Stimulated activated CD4-positive, alpha-beta T cell treated with anti-CD3 and anti-CD28 coated beads, Interleukin-15, amount 100 ng/mL, for 1 hour (primary cell): ENCODE measurements at places on chromosomes 5 and 9.

GRCh38 chr9:69254223-69254622 lies 70.8 kb upstream of the ENTREP1 start:
- DNase-seq: no peak

GRCh38 chr9:84300271-84300670 lies 40.3 kb downstream of the SLC28A3 start:
- no peak for DNase-seq

DNA sequence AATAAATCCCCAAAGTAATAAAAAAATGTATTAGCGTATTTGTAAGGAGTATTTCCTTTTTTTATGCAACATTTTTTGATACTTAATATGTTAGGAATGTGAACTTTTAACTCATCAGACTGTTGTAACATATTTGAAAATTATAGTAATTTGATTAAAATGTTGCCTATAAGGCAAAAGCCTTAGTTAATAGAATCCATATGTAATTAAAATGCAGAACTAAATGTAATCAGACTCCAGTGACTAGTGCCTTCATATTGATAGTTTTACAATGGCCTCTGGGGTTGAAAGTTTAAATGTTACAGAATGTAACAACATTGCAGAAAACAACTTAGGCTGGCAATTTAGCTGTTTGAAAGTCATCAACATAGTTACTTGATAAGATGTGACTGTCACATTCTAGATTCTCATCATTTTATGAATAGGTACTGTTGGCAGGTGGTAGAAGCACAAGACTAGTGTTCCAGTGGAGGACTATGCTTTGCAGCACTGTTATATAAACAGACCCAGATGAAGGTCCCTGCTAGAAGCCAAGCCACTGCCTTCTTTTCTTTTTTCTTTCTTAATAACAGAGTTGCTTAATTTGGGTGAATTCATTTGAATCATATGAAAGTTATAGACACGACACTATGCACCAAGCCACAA lies 382.9 kb downstream of the CCDC171 start:
- no peak for DNase-seq

DNA sequence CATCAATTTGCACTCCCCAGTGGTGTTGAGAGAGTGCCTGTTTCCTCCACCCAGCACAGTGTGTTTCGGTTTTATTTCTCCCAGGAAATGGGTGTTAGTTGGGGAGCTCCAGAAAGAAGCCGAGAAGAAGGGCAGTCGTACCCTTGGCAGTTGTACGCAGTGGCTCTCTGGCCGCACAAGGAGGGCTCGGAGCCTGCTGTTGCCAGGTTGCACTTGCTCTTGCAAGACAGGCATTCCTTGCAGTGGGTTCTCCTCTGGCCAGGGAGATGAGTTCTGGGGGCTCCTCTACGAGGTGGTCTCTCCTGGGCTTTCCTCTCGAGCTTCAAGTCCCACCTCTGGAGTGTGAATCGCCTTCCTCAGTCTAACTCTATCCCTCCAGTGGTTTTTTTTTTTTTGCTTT lies 29.1 kb downstream of the QRFP start:
- no peak for DNase-seq

- no peak for DNase-seq
Observed at GRCh38 chr5:1948663-1949191, 66.0 kb upstream of the IRX4 start.

DNA sequence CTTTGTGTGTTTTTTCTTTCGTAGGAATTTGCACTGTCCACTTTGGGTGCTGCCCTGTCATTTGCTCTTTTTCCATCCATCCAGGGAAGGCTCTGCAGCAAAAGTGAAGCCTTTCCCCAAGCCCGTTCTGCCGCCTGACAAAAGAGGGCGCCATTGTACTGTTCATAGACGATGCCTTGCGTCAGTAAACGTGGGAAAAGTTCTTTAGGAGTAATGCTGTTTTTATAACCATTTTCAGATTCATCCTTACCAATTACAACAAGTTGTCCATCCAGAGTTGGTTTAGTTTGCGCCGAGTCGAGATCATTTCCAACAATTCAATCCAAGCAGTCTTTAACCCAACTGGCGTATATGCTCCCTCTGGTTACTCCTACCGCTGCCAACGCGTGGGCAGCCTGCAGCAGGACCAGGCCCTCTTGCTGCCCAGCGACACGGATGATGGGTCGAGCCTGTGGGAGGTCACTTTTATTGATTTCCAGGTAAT lies 34.3 kb upstream of the RPS23 start:
- no peak for DNase-seq

GRCh38 chr5:139743001-139743771 lies 52.4 kb upstream of the PSD2 start:
- no peak for DNase-seq

- no peak for DNase-seq
Observed at GRCh38 chr9:128743421-128743820, 19.5 kb upstream of the ZDHHC12 start.

DNA sequence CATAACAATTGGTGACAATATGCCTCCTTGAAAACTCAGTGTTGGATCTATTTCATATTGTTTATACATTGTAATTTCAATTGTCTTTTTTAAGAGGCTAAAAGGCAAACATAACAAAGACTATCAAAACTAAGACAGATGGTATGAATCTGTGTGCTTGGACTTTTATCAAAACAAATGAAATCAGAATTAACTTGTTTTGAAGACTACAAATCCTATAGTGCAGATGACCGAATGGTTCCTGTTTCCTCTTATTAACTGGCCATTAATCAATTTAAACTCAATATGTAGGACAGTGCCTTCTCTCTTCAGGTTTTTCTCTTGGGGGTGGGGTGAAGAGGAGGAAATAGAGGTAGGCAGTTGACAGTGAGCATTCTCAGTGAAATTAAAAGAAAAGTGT lies 366.9 kb upstream of the GRAMD2B start:
- no peak for DNase-seq

DNA sequence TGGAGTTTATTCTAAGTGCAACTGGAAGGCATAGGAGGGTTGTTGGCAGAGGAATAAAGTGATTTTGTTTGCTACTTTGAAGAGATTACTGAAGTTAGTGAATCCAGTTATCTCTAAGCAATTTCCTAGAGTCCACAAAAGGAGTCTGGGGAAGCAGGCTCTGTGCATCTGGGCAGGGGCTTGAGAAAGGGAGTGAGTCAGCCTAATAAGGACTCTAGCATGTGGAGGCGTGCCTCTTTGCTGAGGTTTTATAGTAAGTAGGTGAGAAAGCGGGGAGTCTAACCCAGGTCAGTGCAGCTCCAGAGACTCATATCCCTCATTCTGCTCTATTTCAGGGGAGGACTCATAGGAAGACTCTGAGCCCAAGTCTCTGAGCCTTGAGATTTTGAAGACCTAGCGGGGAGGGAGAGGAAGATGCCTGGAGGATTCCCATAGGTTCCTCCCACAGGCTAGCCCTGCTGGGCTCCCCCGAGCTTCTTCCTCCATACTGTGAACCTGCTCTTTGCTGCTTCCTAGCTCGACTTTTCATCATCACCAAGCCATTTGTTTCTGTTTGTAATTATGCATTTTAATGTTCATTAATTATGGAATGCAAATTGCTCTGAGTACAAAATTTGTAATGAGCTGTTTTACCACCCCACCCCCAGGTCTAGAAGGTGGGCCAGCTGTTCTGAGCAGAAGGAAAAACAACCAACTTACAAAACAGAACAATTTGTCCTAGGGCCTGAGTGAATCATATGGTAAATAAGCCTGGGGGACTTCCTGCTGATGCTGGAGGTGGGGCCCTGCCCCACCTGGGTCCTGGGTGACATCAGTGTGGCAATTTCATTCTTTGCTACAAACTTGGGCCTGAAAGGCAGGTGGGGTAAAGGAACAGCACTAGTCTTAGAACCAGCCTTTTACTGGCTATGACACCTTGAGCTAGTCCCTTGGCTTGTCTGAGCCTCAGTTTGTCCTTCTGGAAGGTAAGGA lies 150.2 kb downstream of the TRIM32 start:
- DNase-seq: no peak

DNA sequence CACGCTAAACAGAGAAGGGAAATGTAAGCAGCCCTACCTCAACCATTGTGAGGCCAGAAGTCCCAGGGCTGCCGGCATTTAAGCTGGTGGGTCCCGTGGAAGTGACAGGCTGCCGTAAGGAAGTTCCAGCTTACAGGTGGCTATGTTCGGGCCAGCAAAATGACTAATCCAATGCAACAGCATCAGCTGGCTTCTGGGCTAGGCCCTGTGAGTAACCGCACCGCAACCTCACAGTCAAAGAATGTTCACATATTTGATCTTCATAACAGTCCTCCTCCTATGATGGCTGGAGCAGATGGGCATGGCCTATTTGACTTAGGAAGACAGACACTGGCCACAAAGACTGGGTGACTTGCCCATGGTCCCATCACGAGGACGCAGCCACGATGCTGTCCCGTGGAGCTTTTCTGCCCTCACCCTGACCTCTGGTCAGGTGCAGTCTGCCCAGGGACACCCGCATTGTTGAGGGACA lies 88.2 kb downstream of the LIFR start:
- no peak for DNase-seq

DNA sequence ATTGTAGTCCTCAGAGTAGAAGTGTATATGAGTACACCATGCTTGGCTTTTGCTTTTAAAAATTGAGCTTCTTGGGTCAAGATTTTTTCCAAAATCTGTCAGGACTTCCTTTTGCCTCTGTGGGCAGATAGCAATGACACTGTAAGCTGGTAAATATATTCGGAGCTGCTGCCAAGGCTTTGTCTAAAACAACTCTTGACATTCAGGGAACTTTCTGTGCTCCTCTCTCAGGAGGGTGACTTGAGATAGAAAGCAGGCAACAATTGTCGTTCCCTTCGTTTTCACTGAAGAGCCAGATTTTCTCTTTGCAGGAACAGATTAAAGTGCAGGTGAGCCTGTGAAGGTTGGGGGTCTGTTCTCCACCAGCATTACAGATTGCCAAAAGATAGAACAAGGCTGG lies 230.5 kb downstream of the MAST4 start:
- no peak for DNase-seq

DNA sequence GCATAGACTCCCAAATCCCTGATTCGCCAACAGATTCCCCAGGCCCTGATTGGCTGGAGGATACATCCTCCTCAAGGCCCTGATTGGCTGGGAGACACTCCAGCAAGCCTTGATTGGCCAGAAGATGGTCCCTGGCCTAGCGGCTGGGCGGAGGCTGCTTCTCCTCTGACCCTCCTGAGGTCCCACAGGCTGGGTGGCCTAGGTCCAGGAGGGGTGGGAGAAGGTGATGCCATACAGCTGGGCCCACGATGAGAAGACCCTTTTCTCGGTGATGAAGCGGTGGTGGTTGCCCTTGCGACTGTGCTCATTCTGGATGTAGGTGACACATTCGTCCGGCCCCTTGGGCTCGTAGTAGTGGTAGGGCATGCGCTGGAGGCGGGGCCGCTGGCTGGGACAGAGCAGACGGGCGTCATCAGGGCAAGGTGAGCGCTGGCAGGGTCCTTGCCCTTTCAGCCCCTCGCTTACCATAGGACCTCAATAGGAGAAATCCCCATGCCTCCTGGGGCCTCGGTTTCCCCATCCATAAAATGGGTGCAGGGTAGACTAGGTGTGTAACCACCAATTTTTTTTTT lies 9.0 kb upstream of the AK1 start:
- no peak for DNase-seq

- no peak for DNase-seq
Observed at GRCh38 chr9:135294836-135295235, 184.7 kb upstream of the PPP1R26 start.

DNA sequence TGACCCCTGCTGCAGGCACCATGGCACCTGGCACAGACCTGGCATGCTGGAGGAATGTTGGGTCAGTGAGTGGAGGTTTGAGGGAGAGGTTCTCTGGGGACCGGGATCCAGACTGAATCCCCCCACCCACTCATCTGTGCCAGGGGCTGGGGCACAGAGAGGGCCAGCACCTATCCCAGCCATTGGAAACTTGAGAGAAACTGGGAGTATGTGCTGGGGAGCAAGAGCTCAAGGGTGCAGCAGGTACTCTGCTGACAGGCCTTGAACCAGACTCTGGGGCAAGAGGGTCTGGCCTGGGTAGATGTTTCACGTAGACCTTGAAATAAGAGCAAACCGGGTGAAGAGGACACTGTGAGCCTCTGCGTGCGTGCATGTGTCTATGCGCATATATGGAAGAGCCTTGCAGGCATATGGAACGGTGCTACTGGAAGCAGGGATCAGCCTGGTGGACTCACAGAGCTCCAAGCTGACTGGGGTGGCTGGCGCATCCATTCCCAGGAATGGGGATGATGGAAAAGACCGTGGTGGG lies 8.8 kb downstream of the FGF18 start:
- no peak for DNase-seq
